Stimulated activated CD8-positive, alpha-beta memory T cell treated with anti-CD3 and anti-CD28 coated beads, Interleukin-4, amount 100 ng/mL, for 1 hour (primary cell): ENCODE measurements at places on chromosomes 5 and 9.

GRCh38 chr5:112117551-112117950, 301.5 kb downstream of the EPB41L4A start:
- no peak for DNase-seq

DNA sequence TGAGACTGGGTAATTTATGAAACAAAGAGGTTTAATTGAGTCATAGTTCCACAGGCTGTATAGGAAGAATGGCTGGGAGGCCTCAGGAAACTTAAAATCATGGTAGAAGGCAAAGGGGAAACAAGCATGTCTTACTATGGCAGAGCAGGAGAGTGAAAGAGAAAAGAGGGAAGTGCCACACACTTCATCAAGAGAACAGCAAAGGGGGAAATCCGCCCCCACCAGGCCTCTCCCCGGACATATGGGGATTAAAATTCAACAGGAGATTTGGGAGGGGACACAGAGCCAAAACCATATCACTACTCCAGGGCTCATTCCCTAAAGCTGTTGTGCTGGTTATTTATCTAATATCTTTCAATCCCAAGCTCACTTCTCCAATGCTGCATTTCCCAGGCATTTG, 50.2 kb upstream of the NR3C1 start:
- DNase-seq, result no peak

DNA sequence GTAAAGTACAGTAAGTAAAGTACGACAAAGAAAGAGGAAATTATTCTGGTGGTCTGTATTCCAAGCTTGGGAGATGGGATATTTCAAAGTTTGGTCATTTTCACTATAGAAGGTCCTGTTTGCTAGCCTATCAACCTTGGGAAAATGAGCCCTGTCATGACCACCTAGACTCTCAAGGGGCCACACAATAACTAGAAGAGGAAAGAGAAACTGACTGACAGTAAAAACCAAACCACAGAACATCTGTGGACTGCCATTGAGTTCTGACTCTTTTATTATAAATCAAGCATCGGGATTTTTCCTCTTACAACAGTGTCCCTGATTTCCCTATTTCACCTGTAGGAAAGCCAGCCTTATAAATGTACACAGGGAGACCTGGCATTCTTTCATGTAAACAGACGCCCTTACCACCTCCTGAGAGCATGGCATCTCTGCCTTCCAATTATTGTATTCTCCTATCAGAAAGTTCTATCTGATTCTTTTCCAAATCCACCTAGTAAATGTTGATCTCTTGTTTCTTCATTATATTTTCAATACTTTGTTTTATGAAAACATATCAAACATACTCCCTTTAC, 80.0 kb downstream of the ZNF622 start:
- no peak for DNase-seq

GRCh38 chr9:16866587-16866986, 3.9 kb downstream of the BNC2 start:
- DNase-seq, result no peak

DNA sequence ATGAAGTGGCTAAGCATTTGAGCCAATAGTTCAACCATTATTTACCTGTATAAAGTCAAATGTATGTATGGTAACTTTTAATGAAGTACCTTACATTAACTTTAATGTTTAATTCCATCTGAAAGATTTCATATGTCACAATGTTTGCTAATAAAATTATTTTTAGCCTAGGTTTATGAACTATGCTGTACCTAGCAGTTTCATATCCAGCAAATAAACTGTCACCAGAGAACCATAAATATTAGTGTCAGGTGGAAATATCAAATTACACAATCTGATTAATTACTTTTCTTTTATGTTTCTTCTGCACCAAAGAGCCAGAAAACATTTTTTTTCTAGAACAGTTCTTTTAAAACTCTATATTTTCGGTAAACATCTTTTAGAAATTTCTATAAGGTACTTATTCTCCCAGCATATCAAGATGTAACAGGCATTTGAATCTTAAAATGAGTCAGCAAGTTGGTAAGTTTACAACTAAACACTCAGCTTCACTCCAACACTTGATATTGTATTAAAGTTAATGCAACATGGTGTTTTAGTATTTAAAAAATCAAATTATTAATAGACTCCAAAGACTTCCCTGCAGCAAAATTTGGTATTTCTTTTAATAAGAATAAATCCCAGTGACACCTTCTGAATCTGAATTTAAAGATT, 8.5 kb upstream of the CCDC192 start:
- DNase-seq, result no peak

GRCh38 chr5:107578051-107578635, 92.6 kb downstream of the EFNA5 start:
- DNase-seq, result no peak

- DNase-seq, result no peak
Measured at GRCh38 chr9:3018691-3019230, 174.9 kb upstream of the PUM3 start.

DNA sequence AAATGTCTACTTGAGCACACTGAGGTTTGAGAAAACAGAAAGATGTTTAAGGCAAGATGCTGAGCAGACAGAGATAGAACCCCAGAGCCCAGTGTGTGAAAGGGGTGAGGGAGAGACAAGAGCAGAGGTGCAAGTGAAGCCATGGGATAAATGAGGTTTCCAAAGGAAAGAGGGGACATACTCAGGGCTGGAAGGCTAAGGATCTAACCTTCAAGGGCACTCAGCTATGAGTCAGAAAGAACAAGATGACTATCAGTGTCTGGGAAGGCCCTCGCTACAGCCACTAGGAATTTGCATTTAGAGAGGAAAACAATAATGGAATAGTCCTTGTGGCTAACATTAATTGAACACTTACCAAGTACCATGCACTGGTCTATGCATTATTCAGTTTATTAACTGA, 113.7 kb downstream of the HTR4 start:
- no peak for DNase-seq

GRCh38 chr5:138844812-138845513, 30.2 kb downstream of the LRRTM2 start:
- DNase-seq, result no peak

DNA sequence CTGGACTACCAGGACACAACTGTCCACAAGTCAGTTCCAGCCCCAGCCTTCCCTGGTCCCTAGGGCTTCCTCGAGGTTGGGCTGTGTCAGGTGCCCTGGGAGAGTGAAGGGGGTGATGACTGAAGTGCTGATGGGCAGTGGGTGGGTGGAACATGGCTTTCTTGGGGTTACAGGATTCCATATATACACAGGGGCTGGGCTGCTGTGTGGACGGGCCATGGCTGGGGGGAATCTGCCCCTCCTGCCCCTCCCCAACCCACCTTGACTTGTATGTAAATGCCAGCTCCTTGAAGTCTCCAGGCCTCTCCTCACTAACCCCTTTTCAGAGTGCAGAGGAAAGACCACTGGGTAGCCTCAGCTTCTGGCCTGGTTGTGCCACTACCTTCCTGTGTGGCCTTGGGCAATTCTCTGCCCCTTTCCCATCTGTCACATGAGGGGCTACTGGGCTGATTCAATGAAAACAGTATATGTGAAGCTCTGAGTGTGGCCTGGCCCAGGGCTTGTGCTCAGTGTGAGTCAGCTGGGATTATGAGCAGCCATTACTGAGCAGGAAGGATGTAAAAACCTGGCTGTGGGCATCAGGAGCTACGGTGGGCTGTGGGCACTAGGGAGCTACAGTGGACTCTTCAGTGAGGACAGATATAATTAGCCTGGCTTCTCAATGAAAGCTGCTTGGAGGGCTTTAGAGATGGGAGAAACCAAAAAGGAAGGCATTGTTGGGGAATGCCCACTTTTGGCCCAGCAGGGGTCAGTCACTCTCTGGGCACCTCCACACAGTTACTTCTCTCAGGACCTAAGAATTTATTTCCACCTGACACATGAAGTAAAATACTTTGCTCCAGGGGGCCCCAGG, 23.3 kb downstream of the PITX1 start:
- no peak for DNase-seq

GRCh38 chr5:12322042-12322441, 417.8 kb upstream of the CTNND2 start:
- no peak for DNase-seq

GRCh38 chr5:2186472-2187015, 303.8 kb upstream of the IRX4 start:
- no peak for DNase-seq

DNA sequence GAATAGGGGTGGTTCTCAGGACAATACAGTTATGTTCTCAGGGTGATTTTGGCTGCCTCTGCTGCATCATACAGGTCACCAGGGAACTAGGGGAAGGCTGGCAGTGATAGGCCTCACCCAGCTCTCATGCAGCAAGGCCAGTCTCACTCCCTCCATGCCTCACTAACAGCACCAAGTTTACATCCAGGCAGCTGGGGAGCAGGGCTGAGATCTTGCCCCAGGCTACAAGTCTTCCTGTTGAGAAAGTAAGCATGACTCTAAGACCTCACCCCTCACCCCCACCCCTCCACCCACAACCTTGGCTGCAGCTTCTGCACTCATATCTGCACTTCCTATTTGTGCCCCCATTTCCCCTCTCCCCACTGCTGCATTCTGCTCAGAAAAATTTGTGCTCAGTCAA, 481.2 kb downstream of the ACTL7B start:
- DNase-seq, result no peak

DNA sequence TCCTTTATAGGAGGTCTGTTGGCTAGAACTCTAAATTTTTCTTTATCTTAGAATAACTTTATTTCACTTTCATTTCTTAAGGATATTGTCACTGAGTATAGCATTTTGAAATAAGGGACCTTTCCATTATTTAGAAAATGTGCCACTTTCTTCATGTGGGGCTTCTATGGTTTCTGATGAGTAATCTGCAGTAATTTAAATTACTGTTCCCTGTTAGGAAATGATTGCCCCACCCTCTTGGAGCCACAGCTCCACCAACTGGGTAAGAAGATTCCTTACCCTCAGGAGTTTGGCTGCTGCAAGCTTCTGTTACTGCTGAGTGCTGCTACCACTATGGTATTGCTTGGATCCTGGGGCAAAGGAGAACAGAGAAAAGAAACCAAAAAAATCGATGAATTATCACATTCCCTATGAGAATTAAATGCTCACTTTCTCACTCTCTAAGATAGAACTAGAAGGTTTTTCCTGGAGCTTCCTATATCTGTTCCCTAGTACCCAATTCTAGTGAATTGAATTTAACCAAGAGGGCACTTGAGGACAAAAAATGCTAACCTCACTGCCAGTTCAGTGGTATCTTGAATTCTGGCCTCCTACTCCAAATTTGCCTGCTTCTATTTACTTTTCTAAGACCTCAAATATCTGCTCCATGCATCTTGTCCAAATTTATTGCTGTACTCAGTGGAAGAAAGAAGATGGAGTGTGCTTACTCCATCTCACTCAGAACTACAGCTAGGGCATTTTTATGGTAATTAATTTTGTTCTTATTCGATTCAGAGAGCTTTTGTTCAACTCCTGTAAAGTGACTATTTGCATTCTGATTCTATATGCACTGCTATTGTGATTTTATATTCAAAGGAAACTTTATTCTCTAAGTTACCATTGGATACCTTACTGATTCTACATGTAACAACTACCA, 2111.3 kb downstream of the MAT2B start:
- no peak for DNase-seq

GRCh38 chr5:89452081-89452480, 569.1 kb upstream of the MEF2C start:
- DNase-seq, result no peak

GRCh38 chr5:135140446-135141204, 106.6 kb upstream of the PITX1 start:
- DNase-seq, result no peak

GRCh38 chr5:82657033-82657699, 379.0 kb upstream of the RPS23 start:
- DNase-seq, result no peak

- DNase-seq, result no peak
Measured at GRCh38 chr9:13447843-13448422, 168.4 kb upstream of the MPDZ start.

DNA sequence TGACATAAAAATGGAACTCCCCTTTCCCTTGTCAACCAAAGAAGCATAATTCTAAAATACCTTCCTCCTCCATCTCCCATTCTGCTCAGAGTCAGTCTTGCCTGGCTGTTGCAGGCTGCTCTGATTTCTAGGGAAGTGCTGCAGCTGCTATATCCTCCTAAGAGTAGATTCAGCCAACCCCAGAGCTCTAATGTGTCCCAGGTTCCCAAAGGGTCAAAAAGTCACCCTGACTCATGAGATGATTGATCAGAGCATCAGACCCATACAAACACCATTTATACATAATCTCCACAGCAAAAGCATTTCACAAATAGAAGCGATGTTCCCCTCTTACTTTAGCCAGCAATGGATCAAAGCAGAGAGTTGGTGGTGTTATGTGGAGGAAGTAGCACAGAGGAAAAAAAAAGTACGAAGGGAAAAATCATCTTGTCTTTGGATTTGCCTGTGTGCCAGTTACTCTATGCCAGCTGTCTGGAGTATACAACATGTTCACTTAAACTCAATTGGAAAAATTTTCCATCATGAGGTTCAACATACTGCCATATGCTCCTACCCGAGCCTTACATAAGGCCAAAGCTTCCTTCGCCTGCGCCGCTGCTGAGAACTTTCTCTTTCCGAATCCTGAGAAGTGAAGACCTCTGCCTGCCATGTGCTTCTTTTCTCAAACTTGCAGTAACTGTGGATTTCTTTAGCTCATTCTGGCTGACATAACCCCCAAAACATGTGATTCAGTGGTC, 258.0 kb downstream of the TLE4 start:
- DNase-seq, result no peak

- DNase-seq, result no peak
Measured at GRCh38 chr9:110919609-110920008, 118.7 kb downstream of the LPAR1 start.

GRCh38 chr9:93902780-93903655, 52.1 kb downstream of the BARX1 start:
- no peak for DNase-seq

DNA sequence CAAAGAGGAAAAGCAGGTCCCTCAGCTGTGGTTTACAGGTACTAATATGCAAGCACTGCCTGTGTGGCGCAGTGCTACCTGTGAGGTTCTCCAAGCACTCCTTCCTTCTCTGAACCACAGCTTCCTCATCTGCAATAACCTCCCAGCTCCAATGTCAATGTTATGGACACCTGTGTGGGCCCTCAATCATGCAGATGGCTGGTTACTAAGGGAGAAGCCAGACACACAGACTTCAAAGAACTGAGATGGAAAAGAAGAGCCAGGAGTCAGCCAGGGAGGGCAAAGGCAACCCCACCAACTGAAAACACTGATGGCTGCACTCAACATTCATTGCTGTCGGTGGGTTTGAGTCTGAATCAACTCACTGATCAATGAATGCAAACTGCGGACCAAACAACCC, 77.7 kb downstream of the NR6A1 start:
- DNase-seq, result no peak

DNA sequence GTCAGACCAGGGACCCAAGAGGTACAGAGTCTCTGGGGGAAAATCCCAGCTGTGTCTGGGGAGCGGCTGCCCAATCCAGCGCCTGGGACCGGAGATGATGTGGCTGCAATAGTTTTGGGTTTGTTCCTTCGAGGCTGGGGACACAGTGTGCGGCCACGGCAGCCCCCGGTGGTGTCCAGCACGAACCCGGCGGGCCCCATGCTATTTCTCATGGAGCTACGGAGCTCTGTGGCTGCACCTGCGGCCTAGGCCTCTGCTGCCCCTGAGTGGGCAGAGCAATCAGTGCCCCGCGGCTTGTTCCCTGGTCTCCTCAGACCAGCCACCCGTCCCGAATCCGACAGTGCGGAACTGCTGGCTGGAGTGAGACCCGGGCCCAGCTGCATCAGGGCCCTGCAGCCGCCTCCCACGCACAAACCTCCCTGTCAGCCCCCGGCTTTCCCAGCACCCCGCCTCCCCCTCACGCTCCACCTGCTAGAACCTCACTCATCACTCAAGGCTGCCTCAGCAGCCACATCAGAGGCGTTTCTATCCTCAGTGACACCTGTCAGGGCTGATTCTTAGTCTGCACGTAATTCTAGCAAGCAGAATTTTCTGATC, 29.0 kb downstream of the SARDH start:
- DNase-seq, result peak; percentile 29

- no peak for DNase-seq
Measured at GRCh38 chr9:84300271-84300670, 40.3 kb downstream of the SLC28A3 start.
